ENCODE measurements at places on chromosomes 13 and 19. TPM values are rescaled to one million over a fixed set of nuclear protein-coding genes. Genes with fewer than 3 reads are reported as not detected.

DNA sequence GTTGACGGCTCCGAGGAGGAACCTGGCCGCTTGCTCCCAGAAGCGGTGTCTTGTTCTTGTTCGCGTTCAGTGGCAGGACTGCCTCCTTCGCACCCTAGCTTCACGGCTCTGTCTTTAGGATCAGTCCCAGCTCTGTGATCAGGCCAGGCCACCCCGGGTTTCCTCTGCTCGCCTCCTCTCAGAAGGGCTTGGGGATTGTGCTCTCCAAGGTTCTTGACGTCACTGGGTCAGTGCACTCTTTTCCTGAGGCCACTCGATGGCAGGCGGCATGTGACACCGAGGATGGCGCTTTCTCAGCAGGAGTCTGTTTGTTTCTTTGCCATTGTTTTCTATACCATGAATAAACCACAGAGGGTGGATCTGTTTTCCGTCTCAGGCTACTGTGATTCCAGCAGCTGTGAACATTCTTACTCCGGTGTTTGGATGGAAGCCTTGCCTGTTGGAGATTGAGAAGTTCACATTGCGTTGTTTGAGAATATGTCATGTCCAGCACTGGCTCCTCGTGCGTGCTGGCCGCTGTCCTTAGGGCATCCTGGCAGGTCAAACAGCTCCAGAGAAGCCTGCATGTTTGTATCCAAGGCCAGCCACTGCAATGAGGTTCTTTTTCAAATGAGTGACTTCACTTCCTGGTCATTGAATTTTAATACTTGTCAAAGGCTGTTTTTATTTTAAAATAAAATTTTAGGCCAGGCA is 44.5 kb downstream of the SLC7A9 start:
- no peak for DNase-seq

GRCh38 chr19:5086230-5086629 is 117.3 kb downstream of the KDM4B start:
- no peak for DNase-seq

CLC gene
- 1.2 TPM for total RNA-seq

CAPN12 gene
- total RNA-seq, result 1.1 TPM

DNA sequence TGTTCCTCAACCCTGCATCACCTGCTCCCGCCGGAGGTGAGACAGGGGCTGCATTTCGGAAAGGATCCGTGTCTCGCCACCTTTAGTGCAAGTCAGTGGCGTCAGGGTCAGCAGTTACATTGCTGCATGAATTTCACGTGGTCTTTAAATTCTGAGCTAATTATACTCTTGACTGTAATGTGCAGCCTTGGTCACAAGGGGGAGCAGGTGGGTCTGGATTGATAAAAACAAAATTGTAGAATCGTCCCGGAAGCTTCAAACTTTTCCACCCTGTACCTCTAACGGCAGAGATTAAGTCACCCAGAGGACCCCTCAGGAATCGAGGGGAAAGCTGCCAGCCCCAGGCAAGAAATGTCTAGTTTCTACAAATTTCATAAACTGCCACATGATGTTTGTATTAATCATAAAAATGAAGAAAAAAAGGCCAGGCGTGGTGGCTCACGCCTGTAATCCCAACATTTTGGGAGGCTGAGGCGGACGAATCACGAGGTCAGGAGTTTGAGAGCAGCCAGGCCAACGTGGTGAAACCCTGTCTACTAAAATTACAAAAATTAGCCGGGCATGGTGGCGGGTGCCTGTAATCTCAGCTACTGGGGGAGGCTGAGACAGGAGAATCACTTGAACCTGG is 20.2 kb downstream of the BBC3 start:
- DNase-seq, result peak; percentile 82

GRCh38 chr19:7200736-7201135 is 93.5 kb downstream of the INSR start:
- no peak for DNase-seq

DNA sequence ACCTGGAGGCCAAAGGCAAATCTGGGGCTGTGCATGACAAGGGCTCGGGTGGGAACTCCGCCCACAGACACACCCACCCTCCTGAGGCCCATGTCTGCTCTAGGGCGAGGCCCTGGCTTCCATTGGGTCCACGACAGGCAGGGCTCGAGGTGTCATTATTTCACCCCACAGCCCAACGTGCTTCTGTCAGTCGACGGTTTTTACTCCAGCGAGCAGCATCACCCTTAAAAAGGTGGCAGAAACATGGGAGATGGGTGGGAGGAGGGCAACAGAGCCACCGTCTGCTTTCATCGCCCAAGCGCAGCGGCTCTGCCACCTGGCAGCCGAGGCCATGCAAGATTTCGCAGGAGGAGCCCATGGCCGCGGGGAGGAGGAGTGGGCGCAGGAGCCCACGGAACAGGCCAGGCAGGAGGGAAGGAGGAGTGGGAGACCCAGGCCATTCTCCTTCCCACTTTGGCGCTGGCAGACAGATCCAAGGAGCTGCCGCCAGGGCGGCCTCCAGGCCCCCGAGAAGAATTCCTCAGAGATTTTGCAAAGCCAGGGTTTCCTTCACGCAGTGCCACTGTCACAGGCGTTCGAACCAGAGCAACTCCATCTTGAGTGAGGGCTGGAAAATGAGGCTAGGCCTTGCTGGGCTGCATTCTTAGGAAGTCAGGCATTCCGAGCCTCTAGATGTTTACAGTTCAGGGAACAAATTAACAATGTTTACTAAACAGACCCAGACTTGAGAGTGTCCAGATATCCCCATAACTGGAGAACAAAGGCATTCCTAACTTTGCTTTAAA is 49.3 kb upstream of the TUBGCP3 start:
- no peak for DNase-seq

LHB gene
- total RNA-seq, result not detected

GRCh38 chr19:5698635-5699422 is 8.7 kb downstream of the RPL36 start:
- no peak for DNase-seq

GRCh38 chr13:32116210-32116609 is 84.6 kb downstream of the FRY start:
- no peak for DNase-seq

GRCh38 chr13:53442979-53443378 is 414.4 kb downstream of the OLFM4 start:
- no peak for DNase-seq

DYRK1B gene
- 2.8 TPM for total RNA-seq

MUC16 gene
- total RNA-seq, result not detected

GRCh38 chr13:31686670-31687425 is 52.5 kb upstream of the RXFP2 start:
- DNase-seq, result no peak

- no peak for DNase-seq
Observed at GRCh38 chr19:30640252-30640965, 268.2 kb downstream of the ZNF536 start.

DNA sequence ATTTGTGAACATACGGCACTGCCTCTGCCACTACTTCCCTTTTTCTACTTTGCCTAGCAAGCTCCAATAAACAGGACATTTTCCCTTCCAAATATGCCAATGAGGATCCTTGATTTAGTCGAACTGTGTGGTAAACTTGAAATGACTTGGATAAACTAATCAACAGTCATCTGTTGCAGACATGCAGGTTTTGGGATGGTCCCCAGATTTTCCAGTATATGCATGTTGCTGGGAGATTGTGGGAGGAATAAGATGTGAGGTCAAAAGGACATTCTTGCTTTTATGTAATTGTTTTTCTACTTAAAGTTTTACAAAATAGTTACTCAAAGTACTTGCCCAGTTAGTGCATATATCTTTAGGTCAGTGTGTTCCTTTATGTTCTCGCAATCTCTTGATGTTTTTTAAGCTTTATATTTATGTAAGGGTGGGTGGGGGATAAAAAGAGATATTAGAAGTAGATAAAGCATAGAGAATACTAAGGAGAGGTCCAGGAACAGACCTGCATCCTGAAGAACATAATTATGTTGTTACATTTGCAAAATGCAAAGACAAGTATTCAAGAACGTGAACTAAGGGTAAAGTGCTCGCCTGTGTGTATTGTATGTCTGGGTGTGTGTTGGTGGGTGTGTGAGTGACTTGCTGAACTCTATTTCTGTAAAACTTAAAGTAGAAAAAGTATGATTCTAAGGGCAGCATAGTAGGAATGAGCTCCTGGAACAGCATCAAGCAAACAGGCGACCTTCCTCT is 88.4 kb upstream of the OXGR1 start:
- no peak for DNase-seq

NAPSA gene
- total RNA-seq, result 9.1 TPM

DNA sequence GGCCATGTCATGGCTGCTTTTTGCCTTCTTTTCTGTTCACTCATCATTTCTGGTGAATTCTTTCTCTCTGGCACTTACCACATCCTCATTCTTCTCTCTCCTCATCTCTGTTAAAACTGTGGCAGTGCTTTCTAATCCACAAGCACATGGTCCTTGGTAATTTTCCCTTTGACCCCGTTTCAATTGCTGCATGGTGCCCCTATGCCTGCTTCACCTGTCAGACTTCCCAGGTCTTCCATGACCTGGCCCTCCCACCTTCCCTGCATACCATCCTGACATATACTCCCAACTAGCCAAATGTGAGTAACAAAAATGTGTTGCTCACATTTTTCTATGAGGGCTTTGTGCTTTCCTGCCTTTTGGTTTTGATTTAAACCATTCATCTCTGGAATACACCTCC is 286.5 kb downstream of the MTUS2 start:
- no peak for DNase-seq

- no peak for DNase-seq
Observed at GRCh38 chr19:39814595-39814994, 19.4 kb downstream of the DYRK1B start.

MICU2 gene
- total RNA-seq, result 27.7 TPM

DNA sequence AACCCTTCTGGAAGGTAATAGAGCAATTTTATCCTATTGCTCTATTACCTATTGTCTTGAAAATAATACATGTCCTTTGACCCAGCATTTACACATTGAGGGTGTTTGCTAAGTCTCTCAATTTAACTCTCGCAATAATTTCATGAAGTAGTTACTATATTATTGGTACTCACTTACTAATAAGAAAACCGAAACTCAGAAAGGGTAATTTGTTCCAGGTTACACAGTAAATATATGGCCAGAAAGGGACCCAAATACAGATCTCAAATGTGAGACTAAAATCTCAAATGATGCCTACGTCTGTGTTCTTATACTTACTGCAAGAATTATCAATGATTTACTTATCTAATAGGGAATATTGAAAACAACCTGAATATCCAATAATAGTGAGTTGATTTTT is 29.7 kb upstream of the FAM216B start:
- no peak for DNase-seq

- no peak for DNase-seq
Observed at GRCh38 chr13:76723551-76724232, 162.5 kb downstream of the KCTD12 start.

- DNase-seq, result no peak
Observed at GRCh38 chr13:112970552-112971287, 1.7 kb downstream of the MCF2L start.

PGLYRP1 gene
- total RNA-seq, result not detected

GRCh38 chr19:3053218-3053621 is 9.1 kb downstream of the TLE5 start:
- DNase-seq, result no peak

GRCh38 chr13:38262211-38262610 is 87.4 kb upstream of the UFM1 start:
- DNase-seq, result no peak

GDF15 gene
- 0.53 TPM for total RNA-seq

- no peak for DNase-seq
Observed at GRCh38 chr19:33225458-33225926, at the start of gene SLC7A10. Gene SLC7A10 (minus strand): TSS chr19:33225850. CDS start chr19:33225703, 147 bp downstream.

ICAM3 gene
- total RNA-seq, result 62.3 TPM

DNA sequence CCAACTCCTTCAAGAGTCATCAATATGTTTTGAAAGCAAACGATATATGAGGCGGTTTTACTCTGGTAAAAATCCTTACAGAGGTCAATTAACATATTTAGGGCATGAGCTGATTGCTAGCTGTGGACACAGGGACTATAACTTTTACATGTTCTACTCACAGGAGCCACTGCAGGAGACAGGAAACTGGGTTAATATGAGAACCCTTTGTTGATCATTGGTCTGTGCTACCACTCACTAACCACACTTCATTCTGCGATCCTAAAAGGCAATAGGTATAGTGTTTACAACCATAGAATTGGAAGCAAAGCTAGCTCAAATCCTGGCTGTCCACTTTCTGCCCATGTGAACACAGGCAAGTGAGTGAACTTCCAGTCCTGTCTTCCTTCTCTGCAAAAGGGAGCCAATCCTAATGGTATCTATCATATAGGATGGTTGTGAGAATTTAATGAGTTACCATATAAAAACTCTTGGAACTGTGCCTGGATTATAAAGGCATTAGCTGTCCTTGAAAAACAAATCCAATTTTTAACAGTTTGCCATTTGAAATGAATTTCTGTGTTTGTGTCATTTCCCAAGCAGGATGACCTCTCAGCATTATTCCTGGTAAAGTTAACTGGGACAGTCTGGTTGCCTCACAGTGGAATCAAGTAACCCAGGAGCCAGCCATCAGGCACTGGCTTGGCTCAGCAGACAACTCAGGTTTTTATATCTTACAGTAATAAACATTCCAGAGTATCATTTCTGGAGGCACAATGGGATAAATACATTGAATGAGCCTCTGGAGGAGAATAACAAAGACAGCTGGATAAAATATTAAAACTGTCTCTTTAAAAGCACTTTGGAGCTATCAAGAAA is 29.8 kb upstream of the RAP2A start:
- DNase-seq, result no peak

GRCh38 chr19:19943848-19944582 is 43.3 kb downstream of the ZNF93 start:
- no peak for DNase-seq

DNA sequence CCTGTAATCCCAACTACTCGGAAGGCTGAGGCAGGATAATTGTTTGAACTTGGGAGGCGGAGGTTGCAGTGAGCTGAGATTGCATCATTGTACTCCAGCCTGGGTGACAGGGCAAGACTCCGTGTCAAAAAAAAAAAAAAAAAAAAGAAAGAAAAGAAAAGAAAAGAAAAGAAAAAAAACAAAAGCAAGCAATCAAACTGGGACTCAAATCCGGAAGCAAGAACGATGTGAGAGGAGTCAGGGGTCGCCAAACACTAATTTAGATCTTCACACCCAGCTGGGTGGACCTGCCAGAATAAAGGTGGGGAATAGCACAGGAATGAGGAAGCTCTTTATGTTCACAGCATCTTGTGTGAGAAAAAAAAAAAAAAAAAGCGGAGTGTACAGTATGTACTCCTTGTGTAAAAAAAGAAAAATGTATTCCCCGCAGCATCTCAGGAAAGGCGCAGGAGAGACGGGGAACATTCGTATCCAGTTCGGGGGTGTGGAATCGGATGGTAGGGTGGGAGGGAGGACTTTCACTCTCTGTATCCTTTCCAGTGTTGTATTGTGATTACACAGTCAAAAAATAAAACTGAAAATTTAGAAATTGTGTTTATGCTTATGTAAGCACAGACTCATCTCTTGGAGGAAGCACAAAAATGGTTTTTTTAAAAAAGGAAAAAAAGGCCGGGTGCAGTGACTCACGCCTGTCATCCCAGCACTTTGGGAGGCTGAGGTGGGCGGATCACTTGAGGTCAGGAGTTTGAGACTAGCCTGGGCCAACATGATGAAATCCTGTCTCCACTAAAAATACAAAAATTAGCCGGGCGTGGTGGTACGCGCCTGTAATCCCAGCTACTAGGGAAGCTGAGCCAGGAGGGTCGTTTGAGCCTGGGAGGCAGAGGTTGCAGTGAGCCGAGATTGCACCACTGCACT is 7.6 kb downstream of the DNAJB1 start:
- no peak for DNase-seq

Data from activated T-cell treated with anti-CD3 and anti-CD28 coated beads, Interleukin-2, amount 50 U/mL, for 4 hours (primary cell).